ENCODE measurements at places on chromosomes 1 and 21. TPM values are rescaled to one million over a fixed set of nuclear protein-coding genes. Genes with fewer than 3 reads are reported as not detected.
A peak's percentile ranks its signal among the peaks of the same experiment; 100 is the strongest.

The PRAMEF27 gene
- not detected for total RNA-seq

- peak overlapping the region; percentile 96 for H3K27ac ChIP-seq
- H3K4me3 ChIP-seq: peak overlapping the region; percentile 84
- peaks cover 14% of the 10 kb centered on the region for H3K36me3 ChIP-seq
- H3K27me3 ChIP-seq: peaks cover 7% of the 10 kb centered on the region
- DNase-seq: no peak
Observed at GRCh38 chr1:85581802-85582686, 1.5 kb downstream of the CCN1 start.

DNA sequence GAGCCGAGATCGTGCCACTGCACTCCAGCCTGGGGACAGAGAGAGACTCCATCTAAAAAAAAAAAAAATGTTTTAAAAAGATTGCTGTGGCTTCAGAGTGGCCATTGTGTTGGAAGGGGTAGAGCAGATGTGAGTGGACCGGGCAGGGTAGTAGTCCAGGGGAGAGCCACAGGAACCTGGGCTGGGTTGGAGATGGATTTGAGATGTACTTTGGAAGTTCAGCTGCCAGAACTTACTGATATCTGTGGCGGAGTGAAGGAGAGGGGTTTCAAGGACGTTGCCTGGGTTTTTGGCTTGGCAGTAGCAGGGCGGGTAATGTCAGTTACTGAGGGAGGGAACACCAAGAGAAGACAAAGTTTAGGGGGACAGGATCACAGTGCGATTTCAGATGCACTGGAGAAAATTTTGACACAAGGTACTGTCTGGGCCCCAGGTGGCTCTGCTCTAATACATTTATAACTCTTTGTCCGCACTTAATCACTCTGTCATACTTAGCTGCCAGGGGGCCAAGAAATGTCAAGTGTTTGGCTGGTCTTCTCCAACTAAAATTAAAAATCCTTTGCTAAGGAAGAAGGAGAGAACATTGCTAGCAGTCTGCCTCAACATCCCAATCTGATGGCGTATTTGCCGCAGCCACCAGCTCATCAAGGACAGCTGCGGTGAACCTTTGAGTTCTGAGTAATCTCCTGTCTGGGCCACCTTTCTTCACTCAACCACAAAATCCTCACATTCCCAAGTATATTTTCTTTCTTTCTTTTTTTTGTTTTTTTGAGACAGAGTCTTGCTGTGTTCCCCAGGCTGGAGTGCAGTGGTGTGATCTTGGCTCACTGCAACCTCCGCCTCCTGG, 9.6 kb downstream of the EPHX1 start:
- DNase-seq: no peak
- no peaks in the 10 kb centered on the region for H3K27me3 ChIP-seq
- H3K27ac ChIP-seq: no peak overlapping the region
- H3K4me1 ChIP-seq: peaks cover 40% of the 10 kb centered on the region
- H3K36me3 ChIP-seq: no peaks in the 10 kb centered on the region

The PTPN7 gene
- total RNA-seq: 2.7 TPM

GRCh38 chr1:87273291-87273690, 55.4 kb upstream of the LMO4 start:
- H3K27me3 ChIP-seq: no peaks in the 10 kb centered on the region
- no peak overlapping the region for H3K4me3 ChIP-seq
- no peak overlapping the region for H3K27ac ChIP-seq
- no peaks in the 10 kb centered on the region for H3K4me1 ChIP-seq

Data from suprapubic skin (tissue), 4 donors.